ENCODE measurements at places on chromosomes 6 and 20.

DNA sequence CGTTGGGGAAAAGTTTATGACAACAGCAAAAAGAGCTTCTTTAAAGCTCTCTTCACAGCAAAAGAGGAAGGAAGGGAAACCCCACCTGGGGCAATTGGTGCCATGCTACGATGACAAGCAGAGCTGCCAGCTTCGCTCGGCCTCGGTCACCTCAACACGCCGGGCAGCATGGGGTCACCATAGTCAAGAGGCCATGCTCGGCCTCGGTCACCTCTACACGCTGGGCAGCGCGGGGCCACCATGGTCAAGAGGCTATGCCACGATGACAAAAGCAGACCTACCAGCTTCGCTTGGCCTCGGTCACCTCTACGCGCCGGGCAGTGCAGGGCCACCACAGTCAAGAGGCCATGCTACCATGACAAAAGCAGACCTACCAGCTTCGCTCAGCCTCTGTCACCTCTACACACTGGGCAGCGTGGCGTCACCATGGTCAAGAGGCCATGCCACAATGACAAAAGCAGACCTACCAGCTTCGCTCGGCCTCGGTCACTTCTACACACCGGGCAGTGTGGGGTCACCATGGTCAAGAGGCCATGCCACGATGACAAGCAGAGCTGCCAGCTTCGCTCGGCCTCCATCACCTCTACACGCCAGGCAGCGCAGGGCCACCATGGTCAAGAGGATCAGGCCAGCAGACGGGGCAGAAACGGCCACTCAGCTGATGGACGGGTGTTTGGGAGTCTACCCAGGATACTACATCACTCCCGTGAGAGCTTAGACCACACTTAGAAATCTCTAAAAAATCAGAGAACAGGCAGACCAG lies 12.1 kb downstream of the APMAP start:
- DNase-seq = no peak

GRCh38 chr20:48761023-48761785 lies 66.6 kb downstream of the PREX1 start:
- DNase-seq = no peak

DNA sequence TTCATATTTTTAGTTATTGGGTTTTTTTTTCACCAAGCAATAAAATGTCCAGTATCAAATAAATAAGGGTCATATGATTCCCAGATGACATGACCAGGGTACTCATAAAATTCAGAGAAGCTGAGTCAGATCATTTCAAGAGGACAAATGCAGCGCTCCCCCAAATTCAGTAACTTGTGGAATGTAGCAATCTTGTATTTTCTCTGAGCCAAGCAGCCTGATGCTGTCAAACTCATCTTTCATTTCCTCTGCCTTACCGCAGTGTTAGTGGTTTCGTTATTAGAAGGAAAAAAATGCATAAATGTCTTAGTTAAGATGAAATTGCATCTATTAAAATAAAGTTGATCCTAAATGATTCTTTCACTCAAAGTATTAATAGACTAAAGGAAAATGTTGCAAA lies 57.8 kb upstream of the EDN1 start:
- no peak for DNase-seq

- DNase-seq = no peak
Measured at GRCh38 chr6:27743787-27744186, 168.4 kb downstream of the OR2B2 start.

DNA sequence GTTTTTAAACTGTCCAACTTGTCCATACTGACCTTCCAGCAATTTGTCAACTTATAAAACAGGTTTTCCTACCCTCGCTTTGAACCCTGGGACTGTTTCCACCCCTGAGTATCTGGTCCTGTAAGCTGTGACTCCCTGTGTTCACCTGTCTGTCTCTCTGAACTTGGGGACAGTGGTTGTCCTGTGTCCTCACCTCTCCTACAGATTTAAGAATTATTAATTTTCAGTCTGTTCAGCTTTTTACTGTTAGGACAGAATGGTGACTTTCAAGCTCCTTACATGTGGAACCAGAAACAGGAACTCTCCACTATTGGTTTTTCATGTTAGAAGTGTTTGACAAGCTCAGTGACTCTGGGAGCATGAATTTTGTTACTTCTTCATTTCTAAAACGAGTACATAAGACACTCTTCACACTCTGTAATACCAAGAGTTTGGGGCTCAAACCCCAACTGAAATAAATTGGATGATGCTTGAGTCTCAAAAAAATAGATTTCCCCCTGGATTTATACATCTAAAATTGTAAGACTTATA lies 713.9 kb downstream of the COL12A1 start:
- no peak for DNase-seq

All from hematopoietic multipotent progenitor cell treated with erythropoietin and hydrocortisone succinate and interleukin-3 and kit ligand, for 17 days (in vitro differentiated cells).